Kidney glomerular epithelial cell (primary cell): ENCODE measurements at places on chromosomes 12 and 14.

- DNase-seq: no peak
Observed at GRCh38 chr12:115763376-115763775, 514.1 kb downstream of the MED13L start.

DNA sequence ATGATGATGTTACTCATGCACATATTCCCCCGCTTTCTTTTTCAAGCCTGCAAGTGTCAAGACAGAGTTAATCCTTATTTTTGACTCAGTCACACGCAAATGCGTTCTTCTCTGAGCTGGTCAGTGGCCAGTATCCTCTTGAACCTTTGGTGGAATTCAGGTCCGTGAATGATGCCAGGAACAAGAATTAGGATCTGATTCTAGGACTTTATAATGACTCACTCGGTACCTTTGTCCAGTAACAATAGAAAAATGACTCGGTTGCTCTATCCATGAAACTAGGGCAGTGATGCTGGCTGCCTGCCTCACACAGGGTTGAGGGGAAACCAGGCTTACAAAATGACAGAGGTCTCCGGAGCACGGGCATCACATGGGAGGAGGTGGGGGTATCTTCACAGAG, 185.8 kb upstream of the NUDT4 start:
- no peak for DNase-seq

DNA sequence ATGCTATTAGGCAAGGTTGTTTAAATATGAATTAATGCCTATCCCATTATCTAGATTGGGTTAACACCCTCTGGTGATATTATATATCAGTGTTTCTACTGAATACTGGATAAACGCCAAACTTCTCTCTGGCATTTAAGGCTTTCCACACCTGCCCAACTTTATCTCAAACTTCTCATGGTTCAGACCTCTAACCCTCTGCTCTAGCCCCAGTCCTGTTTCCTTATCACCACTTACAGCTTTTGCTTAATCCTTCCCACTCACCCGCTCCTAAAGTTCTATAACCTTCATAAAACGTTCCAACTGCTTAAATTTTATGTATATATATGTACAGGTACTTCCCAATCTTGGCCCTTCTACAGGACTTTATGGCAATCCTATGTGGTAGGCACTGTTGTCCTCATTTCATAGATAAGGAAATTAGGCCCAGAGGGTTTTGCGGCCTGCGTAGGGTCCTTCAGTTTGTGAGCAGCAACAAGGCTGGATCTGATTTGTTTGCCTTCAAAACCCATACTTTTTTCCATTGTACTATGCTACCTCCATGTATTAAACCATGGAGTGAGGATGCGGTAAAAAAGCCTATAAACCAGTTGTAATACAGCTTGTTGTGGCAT, 1.2 kb downstream of the LPCAT3 start:
- DNase-seq: no peak

DNA sequence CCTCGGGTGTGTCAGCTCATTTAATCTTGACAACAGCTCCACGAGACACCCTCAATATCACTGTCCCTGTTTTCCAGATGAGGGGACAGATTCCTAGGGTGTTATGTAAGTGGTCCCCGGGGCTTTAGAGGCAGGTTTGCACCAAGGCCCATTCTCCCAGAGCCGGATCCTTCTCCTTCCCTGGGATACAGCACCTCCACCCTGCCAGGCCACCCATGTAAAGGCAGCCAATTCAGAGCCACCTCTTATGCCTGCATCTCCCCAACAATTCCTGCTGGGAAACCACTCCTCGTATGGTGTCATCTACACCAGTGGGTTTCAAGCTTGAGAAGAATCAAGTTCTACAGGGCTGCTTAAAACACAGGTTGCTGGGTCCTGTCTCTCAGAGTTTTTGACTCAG, 4.1 kb upstream of the CYP46A1 start:
- DNase-seq: no peak

DNA sequence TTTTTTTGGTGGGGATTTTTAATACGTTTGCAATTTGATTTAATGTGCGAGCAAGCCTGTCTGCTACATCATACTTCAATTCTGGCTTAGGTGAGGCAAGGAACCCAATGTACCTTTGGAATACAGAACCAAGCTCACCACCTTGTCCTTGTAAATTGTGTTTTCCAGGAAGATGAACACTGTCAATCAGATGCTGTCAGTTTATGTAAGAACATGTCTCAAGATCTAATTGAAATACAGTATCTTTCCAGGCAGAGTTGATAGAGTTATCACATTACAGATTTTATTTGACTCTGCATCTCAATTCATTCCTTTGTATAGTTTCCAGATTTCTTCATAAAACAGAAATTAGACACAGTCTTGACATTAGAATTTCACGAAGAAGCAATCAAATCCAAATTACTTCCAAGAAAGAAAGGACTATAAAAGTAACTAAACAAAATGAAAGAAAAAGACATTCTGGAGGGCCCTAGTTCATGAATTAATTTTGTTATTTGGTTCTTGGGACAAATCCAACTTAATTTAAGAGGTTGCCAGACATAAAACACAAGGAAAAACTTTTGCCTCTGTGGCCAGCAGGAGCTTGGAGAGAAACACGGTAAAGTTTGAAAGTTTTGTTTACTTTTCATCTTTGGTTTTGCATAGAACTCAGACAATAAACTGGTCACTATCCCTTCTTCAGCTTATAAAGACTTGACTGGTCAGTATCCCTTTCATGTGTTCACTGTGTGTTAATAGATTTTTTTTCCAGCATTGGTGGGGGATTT, 16.4 kb upstream of the MED13L start:
- no peak for DNase-seq

DNA sequence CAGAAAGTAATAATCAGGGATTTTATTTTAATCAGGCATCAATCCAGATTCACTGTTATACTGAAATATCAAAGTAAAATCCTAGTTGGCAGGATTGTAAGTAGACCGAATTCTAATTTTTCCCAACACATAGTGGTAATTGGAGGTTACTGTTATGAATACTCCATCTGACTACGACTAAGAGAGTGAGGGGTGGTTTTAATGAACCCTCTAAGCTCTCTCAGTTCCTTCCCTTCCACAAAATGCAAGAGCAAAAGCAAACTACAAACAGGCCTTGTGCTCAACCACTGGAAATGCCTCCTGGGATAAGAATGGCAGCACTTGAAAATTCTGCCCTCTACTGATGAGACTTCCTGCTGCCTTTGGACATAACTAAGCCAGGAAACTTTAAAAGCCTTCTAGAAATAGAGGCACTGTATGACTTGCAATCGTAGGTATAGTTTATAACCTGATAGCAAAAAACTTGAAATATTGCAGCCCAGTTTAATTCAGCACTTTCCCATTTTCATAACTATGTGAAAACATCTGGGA, 184.8 kb downstream of the SLC16A7 start:
- DNase-seq: peak; percentile 12
